Stimulated activated CD8-positive, alpha-beta memory T cell treated with anti-CD3 and anti-CD28 coated beads, Interleukin-4, amount 100 ng/mL, for 1 hour (primary cell): ENCODE measurements at places on chromosomes 7 and 10.

GRCh38 chr7:130951976-130952876 is 218.2 kb upstream of the KLF14 start:
- no peak for DNase-seq

GRCh38 chr10:44873160-44873559 is 38.0 kb upstream of the TMEM72 start:
- DNase-seq = no peak

DNA sequence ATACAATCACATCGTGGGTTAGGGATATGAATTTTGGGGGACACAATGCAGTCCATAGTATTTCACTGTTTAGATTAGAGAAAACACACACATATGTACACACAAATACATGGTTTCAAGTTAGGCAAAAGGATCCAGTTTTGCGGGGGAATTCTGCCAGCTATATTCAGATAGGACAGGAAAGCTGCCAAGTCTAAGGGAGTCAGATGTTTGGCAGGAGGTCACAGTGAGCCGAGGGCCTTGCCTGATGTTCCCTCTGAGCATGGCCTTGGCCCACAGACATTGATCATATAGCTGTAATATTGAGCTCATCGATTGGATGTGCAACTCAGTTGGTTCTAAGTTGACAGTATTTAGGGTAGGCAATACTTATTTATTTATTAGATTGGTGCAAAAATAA is 122.8 kb downstream of the ADRA2A start:
- no peak for DNase-seq

GRCh38 chr10:89814278-89814677 is 112.9 kb downstream of the KIF20B start:
- DNase-seq = no peak

- DNase-seq = no peak
Measured at GRCh38 chr7:33494474-33494873, 365.1 kb downstream of the BBS9 start.
